ENCODE measurements at places on chromosomes 3 and 15. TPM values are rescaled to one million over a fixed set of nuclear protein-coding genes. Genes with fewer than 3 reads are reported as not detected.

CAND2 gene
- total RNA-seq = 5.6 TPM

DNA sequence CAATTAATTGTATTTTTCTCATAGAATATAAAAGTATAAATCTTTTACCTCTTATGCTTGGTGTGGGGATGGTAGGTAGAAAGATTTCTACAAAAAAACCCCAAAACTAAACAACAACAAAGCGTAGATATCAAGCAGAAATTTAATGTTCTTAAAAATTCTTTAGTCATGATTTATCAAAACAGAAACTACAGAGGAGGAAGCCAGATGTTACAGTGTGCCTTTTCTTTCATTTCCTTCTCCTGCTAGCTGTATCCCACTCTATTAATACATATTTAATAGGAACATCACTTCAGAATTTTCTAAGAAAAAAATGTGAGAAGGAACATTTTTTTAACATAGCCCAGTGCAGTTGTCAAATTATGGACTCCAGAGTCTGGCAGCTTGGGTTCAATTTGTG, 420.6 kb downstream of the TUSC7 start:
- DNase-seq = no peak

- DNase-seq = no peak
These were observed 34.4 kb upstream of the HCN4 start for GRCh38 chr15:73403171-73403570.

GRCh38 chr3:155619118-155619915, 125.6 kb downstream of the PLCH1 start:
- no peak for DNase-seq

DNA sequence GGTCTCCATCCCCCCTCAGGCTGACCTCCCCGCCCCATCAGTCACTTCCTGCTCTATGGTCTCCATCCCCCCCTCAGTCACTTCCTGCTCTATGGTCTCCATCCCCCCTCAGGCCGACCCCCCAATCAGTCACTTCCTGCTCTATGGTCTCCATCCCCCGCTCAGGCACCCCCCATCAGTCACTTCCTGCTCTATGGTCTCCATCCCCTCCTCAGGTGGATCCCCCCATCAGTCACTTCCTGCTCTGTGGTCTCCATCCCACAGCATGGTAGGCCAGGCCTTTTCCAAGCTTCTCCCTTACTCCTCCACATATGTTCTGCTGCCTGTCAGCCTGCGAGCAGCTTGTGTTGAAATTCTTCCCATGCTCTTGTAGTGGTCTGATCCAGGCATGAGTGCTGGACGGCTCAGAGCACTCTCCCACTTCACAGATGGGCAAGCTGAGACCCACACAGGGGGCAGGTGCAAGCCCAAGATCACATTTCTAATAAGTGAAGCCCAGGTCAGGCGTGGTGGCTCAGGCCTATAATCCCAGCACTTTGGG, 36.8 kb downstream of the BDH1 start:
- no peak for DNase-seq

DNA sequence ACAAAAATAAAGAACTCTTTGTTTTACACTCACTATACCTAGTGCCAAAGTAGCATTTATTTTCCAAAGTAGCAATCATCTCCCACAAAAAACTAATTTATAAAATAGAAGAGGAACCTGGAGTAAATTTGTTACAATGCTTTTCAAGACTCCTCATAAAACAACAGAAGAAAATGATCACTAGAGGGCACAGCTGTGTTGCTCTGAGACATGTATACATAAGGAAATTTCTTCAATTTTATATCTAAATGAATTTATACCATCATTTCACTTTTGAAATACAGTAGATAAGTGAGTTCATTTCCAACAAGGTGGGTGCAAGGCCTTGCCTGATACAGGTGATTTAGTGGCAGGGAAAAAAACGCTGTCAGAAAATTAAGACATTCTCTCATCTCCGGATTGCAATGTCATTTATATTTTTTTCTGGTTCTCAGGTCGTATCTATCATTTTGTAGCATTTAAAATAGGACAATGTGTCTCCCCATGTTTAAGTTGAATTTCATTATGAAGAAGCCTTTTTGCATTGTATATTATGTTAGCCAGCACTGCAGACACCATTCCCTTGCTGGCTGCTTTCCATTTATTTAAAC, 25.3 kb upstream of the ARHGEF26 start:
- no peak for DNase-seq

DNA sequence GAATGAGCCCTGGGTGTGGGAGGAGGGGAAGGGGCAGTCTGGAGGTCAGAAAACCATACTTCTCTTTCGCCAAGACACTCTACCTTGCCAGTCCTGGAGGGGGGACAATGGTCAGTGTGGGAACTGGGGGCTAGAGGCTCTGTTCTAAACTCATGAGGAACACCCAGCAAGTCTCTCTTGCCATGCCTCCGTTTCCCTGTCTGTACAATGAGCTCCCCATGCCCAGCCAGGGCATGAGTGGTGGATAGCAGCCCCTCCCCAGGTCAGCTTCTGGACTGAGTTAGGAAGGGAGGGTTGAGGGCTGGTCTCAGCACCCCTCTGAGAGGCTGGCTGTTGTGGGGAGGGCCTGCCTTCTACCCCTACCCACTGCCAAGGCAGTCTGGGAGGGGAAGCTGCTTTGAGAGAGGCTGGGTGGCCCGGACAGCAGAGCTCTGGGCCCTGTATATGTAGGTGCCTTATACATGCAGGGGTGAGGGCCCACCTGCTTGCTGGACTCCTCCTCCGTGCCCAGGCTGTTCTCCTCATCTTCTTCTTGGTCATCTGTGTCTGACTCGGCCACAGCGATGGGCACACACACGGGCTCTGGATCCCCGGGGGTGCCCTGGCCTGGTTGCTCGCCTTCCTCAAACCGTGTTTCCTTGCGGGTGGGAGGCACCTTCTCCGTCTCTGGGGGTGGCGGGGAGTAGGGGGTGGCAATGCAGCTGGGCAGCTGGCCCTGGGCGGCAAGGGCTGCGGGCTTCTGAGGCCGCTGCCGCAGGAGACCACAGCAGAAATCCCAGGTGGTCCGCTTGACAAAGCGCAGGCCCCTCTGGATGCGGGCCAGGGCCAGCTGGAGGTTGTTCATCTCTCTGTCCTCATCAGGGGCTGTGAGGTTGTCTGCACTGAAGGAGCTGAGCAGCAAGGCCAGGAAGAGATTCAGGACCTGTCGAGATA, 68.8 kb downstream of the SCN5A start:
- DNase-seq = no peak

Data from breast epithelium (tissue), 4 donors.